ENCODE measurements at places on chromosomes 1 and 21.
A peak's percentile ranks its signal among the peaks of the same experiment; 100 is the strongest.

- DNase-seq, result no peak
Observed at GRCh38 chr21:46056450-46056903, 41.4 kb upstream of the COL6A2 start.

GRCh38 chr1:159942632-159943277 is 2.7 kb downstream of the IGSF9 start:
- DNase-seq, result no peak

DNA sequence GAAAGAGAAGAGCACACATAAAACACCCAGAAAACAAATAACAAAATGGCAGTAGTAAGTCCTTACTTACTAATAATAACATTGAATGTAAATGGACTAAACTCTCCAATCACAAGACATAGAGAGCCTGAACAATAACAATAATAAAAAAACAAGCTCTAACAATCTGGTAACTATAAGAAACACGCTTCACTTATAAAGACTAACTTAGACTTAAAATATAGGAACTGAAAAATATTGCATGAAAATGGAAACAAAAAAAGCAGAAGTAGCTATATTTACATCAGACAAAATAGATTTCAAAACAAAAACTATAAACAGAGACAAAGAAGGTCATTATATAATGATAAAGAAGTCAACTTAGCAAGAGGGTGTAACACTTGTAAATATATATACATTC is 83.1 kb upstream of the LYPLAL1 start:
- no peak for DNase-seq

DNA sequence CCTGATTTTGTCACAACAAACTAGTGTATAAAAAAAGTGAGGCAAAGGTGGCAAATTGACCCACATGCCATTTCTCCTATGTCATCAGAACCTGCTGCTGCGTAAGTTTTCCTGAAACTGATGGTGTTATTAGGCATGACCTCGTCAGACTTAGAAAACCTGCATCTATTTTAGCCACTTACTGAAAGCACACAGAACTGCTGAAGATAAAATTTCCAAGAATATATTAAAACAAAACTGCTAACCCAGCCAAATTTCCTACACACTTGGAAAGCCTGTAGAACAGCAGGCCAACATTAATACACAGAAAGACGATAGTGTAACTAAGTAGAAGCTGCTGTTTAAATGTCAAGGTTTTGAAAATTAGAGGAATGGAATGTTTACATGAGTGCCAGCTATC is 674.5 kb upstream of the CXADR start:
- no peak for DNase-seq

GRCh38 chr1:207897188-207897587 is 13.7 kb downstream of the CD34 start:
- DNase-seq, result no peak

- DNase-seq, result peak; percentile 73
Observed at GRCh38 chr1:151156515-151156819, at the start of gene TNFAIP8L2. TSS of gene TNFAIP8L2 (plus strand) at chr1:151156649. CDS start at chr1:151158698, 2,049 bp downstream.

- no peak for DNase-seq
Observed at GRCh38 chr1:31180338-31180737, 59.3 kb downstream of the NKAIN1 start.

DNA sequence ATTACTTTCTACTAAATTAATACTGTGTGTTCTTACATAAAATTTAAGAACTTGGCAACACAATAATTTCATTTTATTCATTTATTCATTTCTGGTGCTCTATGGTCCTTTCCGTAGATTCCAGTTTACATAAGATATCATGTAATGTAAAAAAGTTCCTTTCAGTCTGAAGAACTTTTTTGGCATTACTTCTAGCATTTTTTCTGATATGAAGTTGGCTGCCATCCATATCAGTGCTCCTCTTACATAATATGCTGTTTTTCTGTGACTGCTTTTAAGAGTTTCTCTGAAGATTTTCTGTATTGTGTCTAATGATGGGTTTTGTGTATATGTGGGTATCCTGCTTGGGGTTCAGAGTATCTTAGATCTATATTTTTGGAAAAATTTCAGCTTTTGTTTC is 34.8 kb downstream of the LIN9 start:
- DNase-seq, result no peak

GRCh38 chr1:46248122-46248920 is 758 bp downstream of the RAD54L start:
- no peak for DNase-seq

- no peak for DNase-seq
Observed at GRCh38 chr1:94144836-94145235, 23.9 kb upstream of the ABCA4 start.

DNA sequence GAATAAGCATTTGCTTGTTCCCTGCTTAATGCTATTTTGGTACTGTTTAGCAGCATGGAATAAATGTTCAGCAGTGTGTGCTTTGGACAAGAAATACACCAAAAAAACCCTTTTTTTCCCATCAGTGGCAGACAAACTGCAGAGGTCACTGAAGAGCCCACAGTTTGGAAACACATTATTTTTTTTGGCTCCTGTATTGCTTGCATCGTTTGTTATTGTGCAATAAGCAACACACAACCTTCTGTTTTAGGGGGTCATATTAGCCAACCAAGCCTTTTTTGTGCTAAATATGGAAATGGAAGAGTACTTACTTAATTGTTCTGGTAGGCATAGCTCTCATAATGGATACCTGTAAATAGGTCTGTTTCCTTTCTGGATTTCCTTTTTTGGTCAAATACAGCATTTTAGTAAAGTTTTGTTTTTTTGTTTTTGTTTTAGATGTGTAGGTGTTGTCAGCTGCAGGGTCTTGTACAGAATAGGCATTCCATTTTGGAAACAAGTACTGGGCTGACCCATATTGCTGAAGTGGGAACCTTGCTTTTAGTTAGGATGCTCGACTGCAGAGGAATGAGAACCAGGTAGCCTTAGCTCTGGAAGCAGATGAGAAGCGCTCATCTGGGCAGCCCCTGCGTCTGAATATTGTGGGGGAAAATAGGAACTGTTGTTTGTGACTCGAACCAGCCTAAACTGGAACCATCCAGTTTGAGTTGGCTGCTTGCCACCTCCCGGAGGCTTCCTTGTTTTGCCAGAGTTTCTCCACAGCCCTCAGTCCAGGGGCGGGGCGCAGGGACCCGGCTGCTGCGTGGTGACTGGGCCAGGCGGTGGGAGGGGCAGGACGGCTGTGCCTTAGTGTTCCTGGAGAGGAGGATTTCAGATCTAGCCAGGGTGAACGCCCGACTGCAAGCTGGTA is 38.4 kb downstream of the SPEN start:
- DNase-seq, result no peak

- no peak for DNase-seq
Observed at GRCh38 chr1:16019644-16020277, 1.9 kb upstream of the HSPB7 start.

GRCh38 chr21:29513535-29513934 is 214.8 kb downstream of the BACH1 start:
- DNase-seq, result no peak
